ENCODE measurements at places on chromosomes 1 and 21.
A peak's percentile ranks its signal among the peaks of the same experiment; 100 is the strongest.

GRCh38 chr1:79568411-79568810 is 561.9 kb upstream of the ADGRL4 start:
- DNase-seq, result no peak

DNA sequence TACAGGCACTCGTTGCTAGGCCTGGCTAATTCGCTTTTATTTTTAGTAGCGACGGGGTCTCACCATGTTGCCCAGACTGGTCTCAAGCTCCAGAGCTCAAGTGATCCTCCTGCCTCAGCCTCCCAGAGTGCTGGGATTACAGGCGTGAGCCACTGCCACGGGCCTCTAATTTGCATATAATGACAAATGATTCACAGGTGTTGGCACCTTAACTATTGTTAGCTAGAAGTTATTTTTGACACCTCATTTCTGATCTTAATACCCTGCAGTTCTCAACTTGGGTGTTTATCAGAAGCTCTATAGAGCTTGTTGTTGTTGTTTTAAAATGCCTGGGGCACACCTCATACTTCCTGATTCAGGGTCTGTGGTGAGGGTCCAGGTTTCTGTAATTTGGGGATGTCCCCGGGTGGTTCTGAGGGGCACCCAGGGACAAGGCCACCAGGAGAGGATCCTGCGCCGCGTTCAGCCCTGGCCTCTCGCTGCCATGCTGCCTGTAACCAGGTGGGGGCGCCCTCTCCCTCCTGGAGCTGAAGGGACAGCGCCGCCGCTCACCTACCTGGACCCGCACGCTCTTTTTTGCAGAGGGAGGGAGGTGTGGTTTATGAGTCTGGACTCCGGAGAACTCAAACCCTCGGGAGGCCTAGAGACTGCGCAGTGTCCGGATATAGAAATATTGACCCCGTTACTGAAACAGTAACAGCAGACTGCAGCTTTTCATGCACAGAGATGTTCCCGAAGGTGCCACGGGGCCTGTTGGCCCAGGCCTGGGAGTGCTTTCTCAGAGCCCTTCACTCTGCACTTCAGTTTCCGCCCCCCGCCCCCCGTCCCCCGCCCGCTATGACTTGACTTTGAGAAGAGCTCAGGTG is 23.0 kb upstream of the NEK2 start:
- peak; percentile 48 for DNase-seq

- no peak for DNase-seq
These were observed 187.5 kb downstream of the TPR start for GRCh38 chr1:186187601-186188000.

DNA sequence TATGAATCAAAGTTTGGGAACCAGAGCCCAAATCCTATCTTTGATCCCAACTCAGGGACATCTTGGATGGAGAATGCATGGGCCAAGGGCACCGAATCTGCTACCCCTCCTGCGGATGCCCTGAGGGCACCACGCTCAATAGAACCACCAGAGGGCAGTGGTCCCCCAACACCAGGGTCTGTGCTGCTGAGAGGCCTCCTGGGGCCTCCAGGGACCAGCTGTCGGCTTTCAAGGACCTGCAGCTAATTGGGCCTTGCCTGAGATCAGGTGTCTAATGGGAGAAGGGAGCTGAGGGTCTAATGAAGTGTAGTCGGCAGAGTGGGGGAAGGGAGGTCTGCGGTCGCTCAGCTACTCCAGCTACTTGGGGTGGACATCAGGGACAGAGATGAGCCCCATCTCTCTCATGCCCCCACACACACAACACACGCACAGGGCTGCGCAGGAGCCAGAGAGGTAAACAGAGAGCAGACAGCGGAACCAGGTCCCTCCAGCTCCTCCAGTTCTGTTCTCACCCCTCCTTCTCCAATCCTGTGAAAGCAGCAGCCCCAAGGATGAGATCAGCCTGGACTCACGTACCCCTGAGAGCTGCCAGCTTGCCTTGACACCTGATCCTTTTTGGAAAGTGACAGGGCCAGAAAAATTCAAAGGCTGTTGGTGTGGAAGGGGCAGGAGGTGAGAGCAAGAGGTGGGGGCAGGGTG is 34.9 kb upstream of the PPP1R15B start:
- peak; percentile 49 for DNase-seq

GRCh38 chr1:101453844-101454243 is 217.0 kb downstream of the S1PR1 start:
- DNase-seq, result no peak

- no peak for DNase-seq
These were observed 12.3 kb upstream of the LYPLAL1 start for GRCh38 chr1:219161371-219161770.

DNA sequence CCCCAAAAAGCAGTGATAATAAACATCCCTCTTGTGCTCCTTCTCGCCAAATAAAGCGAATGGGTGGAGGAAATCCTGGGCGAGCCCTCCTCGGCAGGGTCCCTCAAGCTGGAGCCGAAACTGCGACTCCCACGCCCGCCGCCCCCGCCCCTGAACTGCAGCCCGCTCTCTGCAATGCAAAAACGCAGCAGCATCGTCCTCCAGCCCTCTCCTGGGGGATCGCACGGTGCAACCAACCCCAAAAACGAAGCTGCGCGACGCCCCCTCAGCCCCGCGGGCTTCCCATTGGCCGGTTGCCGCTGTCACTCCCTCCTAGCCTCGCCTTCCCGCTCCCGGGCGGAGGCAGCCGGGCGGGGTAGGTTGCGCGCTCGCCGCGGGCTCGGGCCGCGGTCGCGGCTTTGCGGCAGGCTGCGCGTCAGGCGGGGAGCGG is at the start of gene TMCC2:
TSS of gene TMCC2 (plus strand) at position 363 of the 430 bp plus-strand sequence. CDS start 619 bp downstream, outside the sequence.
- peak; percentile 68 for DNase-seq

GRCh38 chr1:89277725-89278124 is 5.1 kb upstream of the GBP5 start:
- DNase-seq, result no peak

DNA sequence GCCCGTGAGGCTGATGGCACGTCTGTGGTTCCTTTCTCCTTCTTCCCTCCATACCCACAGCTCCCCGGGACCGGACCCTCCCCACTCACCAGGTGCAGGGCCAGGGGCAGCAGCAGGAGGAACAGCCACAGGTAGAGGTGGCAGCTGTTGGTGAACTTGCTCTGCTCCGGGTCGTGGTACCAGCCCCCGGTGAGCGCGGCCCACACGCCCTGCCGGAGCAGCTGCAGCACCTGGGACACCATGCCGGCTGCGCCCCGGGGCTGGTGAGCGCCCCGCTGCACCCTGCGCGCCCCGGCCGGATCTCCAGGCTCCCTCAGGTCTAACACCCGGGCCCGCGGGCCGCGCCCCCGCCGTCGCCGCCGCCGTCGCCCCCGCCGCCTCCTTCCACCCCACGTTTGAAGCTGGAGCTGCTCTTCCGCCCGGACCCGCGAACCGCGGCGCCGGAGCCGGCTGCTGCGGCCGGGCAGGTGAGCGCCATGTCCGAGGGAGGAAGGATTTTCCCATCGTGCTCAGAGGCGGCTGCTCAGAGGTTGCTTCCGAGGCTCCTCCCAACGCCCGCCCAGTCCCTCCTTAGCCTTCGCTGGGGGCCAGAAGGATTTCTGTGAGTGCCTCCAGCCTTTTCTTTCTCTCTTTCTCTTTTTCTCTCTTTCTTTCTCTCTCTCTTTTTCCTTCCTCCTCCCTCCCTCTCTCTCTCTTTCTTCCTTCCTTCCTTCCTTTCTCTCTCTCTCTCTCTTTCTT is at the start of gene PCNX2:
TSS of gene PCNX2 (minus strand) at position 489 of the 738 bp plus-strand sequence. CDS start at position 242, 247 bp downstream.
- peak; percentile 24 for DNase-seq

DNA sequence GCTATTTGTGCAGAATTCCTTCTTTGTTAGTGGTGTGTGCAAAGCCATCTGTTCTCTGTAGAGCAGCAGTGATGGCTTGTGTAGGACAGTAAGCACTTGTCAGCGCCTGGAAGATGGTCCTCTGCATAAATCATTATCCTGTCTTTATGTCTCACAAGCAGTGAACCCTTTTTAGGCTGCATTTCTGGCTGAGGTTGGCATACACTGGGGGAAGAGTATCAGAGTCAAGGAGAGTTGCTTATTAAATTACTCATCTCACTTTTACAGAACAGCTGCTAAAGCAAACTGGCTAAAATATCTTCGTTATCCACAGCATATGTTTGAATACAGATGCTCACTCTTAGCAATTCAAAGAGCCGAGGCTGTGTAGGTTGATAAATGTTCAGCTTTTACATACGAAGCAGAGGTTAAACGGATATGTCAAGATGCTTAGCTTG is 54.6 kb upstream of the NCAM2 start:
- DNase-seq, result no peak

GRCh38 chr21:35198565-35198964 is 149.5 kb upstream of the RUNX1 start:
- DNase-seq, result no peak

DNA sequence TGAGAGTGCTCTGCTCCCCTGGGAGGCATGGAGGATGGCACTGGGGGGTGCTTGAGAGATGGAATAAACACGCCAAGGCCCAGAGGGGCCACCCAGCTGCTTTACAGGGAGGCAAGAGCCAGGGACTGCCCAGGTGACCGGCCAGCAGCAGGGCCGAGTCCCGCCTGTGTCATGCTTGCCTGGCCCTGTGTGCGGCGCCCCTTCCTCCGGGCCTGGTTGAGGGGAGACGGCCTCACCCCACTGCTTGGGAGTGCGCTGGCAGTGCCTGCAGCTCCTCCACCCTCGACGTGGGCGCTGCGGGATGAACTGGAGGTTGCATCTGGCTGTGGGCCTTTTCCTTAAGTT is 33.1 kb upstream of the COL6A2 start:
- no peak for DNase-seq

GRCh38 chr21:36913247-36914169 is 53.0 kb downstream of the HLCS start:
- DNase-seq, result no peak

GRCh38 chr1:5953386-5953785 is 38.8 kb downstream of the NPHP4 start:
- no peak for DNase-seq

Measured in stimulated activated CD8-positive, alpha-beta memory T cell treated with anti-CD3 and anti-CD28 coated beads, Interleukin-15, amount 100 ng/mL, for 4 hours (primary cell).